GM04504 (cell line): ENCODE measurements at places on chromosomes 1 and 21.

- no peak for DNase-seq
Observed at GRCh38 chr1:87678266-87678665, 349.6 kb downstream of the LMO4 start.

GRCh38 chr1:175830500-175830899 is 87.1 kb upstream of the TNR start:
- no peak for DNase-seq

GRCh38 chr1:39144924-39145323 is 59.6 kb upstream of the MACF1 start:
- DNase-seq: no peak

GRCh38 chr1:171858696-171859095 is 17.4 kb downstream of the DNM3 start:
- no peak for DNase-seq

GRCh38 chr1:183388735-183389134 is 29.4 kb downstream of the NMNAT2 start:
- no peak for DNase-seq

GRCh38 chr1:201184307-201185122 is 6.1 kb upstream of the IGFN1 start:
- peak; percentile 65 for DNase-seq

DNA sequence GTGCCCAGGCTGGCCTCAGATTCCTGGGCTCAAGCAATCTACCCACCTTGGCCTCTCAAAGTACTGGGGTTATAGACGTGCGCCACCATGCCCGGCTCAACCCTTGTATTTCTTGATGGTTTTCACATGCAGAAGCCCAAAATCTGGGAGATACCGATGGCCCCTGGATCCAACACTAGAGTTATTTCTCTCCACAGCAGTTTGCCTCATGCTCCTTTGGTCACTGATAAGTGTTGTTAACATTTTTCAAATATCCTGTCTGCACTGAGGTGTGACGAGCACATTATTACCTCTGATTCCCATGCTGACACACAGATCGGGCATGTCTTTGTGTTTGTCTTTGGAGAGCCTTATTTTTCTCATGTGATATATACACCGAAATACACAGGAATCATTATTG is 107.0 kb downstream of the KIF26B start:
- no peak for DNase-seq

DNA sequence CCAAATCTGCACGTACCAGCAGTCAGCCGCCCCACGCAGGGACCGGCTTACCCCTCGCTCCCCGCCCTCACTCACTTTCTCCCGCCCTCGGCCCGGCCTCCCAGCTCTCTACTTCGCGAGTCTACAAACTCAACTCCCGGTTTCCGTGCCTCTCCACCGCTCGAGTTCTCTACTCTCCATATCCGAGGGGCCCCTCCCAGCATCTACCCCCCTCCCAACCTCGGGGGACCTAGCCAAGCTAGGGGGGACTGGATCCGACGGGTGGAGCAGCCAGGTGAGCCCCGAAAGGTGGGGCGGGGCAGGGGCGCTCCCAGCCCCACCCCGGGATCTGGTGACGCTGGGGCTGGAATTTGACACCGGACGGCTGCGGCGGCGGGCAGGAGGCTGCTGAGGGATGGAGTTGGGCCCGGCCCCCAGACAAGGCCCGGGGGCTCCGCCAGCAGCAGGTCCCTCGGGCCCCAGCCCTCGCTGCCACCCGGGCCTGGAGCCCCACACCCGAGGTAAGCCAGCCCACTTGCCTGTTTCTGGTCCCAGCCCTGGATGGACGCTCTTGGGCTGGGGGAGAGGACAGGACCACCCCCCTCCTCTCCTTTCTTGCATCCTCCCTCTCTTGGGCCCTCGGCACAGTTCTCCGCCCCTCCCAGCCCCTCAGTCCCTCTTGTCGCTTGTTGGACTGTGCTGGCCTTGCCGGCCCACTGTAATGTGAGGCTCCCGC is at the start of gene ARTN:
ARTN (plus strand) TSS at position 416 of the 715 bp plus-strand sequence. CDS start 1,856 bp downstream, outside the sequence.
- no peak for DNase-seq

DNA sequence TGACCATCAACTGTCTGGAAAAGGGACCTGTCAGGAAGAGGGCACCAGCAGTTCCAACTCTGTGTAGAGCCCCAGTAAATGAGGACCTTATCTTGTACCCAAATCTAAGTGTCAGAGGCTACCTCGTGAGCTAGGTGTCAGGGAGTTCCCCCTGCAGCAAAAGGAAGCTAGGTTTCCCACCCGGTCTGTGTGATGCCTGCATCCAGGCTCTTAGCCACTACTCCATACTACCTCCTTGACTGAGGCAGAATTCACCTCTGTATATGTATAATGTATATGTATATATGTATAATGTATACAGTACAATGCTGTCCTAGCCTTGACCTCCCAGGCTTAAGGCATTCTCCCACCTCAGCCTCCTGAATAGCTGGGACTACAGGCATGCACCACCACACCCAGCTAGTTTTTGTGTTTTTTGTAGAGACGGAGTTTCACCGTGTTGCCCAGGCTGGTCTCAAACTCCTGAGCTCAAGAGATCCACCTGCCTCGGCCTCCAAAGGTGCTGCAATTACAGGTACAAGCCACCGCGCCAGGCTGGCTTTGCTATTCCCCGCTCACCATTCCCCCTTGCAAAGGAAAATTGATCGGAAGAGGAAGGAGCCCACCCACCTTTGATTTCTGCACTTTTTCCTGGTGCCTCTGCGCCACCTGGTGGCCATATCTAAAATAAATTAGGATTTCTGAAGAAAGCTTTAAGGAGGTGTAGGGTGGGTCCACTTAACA is 15.7 kb upstream of the LUZP1 start:
- no peak for DNase-seq
